ENCODE measurements at places on chromosomes 16 and 17. TPM values are rescaled to one million over a fixed set of nuclear protein-coding genes. Genes with fewer than 3 reads are reported as not detected.

DNA sequence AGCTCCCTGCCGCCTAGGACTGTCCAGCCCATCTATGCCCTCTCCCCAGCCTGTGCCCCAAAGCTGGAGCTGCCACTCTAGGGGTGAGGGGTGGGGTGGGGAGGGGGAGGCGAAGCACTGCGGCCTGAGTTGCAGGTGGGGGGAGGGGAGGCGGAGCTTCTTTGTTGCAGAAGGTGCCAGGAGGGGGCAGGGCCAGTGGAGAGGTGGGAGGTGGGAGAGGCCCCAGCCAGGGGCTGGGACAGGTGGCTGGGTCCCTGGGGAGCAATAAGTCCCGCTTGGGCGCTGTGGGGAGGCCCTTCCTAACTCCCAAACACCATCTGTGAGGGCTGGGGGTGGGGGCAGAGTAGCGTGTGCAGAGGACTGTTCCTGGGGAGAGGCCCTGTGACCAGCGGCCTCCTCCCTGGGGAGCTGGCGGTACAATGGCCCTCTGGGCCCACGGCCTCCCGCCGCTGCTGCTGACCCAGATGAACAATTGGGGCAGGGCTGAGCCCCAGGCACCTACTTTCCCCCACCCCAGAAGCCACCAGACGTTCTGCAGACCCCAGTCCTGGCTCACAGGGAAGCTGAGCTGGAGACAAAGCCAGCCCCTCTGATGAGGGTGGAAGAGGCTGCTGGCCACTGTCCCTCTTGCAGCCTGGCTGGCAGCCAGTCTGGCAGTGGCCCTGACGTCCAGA, 2.2 kb upstream of the NTN3 start:
- DNase-seq = peak; percentile 50

DNA sequence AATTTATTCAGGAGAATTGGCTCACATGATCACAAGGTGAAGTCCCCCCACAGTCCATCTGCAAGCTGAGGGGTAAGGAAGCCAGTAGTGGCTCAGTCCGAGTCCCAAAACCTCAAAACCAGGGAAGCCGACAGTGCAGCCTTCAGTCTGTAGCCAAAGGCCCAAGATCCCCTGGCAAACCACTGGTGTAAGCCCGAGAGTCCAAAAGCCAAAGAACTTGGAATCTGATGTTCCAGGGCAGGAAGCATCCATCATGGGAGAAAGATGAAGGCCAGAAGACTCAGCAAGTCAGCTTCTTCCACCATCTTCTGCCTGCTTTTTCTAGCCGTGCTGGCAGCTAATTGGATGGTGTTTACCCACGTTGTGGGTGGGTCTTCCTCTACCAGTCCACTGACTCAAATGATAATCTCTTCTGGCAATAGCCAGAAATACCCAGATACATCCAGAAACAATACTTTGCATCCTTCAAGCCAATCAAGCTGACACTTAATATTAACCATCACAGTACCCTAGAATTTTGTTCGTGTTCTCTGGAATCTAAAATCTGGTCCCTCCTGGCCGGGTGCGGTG, 40.4 kb downstream of the TMEM114 start:
- no peak for DNase-seq

The UBE2I gene
- 50.9 TPM for total RNA-seq

DNA sequence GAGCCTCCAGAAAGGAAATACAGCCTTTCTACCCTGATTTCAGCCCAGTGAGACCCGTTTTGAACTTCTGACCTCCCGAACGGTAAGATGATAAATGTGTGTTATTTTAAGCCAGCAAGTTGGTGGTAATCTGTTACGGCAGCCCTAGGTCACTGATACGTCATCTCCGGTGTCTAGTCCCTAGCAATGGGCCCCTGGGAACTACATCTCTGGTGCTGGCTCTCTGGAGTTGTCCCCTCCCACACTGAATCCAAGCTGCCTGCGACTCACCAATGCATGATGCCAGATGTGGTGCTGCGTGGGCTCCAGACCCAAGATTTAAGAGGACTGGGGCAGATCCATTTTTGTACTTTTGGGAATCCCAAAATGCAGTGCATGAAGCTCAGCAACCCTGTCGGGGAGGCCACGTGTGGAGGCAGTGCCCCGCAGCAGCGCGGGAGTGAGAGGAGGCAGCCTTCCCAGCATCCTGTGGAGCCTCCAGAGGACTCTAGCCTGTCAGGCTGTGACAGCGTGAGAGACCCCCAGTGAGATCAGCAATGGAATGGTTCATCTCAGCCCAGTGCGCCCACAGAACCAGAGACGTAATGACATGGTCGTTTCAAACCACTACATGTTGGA, 43.6 kb upstream of the USP7 start:
- DNase-seq = no peak

DNA sequence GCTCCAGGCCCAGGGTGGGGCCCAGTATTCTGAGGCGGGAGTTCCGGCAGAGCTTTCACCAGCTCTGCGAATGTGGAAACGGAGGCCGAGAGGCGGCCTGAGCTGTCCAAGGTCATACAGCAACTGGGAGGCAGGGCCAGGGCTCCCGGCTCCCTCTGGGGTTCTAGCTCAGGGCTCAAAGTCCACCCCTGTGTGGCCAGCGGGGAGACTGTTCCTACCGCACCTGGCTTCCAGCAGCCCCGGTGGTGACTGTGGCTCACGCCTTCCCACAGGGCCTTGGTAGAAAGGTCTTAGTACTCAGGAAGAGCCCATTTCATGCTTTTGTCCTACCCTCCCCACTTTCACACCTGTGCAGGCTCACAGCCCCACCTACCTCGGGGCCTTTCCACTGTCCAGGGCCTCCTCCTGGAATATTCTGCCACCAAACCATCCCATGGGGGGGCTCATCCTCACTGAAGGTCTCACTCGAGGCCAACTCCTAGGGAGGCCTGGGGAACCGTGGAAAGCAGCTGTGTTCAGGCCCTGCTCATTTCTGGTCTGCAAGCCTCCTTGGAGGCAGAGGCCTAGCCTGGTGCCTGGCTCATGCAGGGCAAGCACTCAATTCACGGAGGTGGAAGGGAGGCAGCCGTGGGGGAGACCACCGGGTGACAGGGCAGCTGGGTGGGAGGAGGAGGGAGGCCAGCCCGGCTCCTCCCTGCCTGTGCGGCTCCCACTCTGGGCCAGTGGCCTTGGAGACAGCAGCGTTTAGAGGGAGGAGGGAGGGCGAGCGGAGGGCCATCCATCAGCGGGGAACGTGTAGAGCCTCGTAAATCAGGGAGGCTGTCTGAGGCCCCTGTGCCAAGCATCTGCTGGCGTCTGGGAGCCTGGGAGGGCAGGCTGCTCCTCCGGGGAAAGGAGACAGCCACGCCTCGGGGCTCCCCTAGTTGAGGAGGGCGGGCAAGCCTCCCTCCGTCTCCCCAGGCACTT, 12.7 kb upstream of the DOC2B start:
- no peak for DNase-seq

DNA sequence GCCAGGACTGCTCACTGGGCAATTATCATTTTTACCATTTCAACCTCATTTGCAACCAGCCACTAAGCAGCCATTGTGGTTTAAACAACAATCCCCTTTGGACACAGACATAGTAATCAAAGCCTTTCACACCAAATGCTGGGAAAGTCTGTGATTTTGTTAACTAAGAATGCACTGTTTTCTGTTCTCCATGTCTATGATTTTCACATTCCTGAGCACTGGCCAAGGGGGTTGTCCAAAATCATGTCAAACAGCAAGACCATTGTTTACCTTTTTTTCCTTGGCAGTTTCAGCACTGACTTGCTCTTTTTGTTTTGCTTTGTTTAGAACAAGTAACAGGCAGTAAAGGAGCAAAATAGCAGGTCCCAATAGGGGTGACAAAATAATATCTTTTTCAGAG, 106.3 kb upstream of the SIAH1 start:
- DNase-seq = peak; percentile 81

DNA sequence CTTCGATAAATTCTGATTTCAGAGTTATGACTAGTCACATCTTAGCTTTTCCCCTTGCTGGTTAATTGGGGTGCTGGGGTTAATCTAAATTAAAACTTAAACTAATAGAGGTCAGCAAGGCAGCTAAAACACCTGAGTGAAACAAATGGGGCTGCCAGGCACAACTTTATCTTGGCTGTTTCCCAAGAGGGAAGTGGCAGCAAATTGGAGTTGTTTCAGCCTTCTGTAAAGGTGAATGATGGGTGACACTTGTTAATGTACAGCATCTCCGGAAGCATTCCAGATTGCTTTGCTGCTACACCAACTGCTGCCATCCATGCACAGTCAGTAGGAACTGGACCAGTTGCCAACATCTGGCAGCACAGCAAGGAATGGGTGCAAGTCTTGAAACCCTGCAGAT, 43.9 kb downstream of the AATF start:
- DNase-seq = no peak

DNA sequence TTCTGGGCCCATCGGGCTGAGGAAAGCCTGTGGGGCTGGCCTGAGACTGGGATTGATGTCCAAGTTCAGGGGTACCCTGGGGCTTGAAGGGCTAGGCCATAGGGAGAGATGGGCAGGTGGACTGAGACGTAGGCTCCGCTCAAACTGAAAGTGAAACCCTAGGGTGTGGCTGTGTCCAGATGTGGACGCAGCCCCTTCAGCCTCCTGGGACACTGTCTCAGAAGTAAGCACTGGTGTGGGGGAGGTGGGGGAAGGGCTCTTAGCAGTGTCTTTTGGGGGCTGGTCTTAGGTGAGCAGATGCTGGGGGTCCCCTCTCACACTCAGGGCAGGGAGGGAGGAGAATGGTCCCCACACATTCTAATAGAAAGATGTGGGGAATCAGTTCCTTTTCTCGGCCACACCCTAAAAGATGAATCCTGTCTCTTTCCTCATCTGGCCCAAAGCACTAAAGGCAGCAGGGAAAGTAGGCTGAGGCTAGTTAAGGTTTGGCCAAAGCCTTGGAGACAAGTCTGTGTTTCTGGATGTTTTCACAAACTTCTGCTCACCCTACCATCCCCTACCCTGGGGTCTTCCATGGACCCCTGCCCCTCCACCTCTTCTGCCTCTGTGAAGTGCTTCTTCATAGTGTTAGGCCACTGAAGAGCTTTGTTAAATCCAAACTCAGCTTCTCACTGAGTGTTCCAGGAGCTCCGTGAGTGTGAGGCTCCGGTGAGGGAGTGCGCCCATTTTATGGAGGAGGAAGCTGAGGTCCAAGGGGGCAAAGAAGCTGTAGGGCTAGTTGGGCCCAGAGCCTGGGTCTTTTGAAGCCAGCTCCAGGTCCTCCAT, 5.6 kb downstream of the FMNL1 start:
- DNase-seq = no peak

- no peak for DNase-seq
Observed at GRCh38 chr17:65362826-65363225, 198.6 kb downstream of the AXIN2 start.

- peak; percentile 99 for DNase-seq
Observed at GRCh38 chr17:51120739-51121619, at the start of gene SPAG9. TSS of gene SPAG9 (minus strand) at chr17:51120868. CDS start at chr17:51120656, 212 bp downstream.

DNA sequence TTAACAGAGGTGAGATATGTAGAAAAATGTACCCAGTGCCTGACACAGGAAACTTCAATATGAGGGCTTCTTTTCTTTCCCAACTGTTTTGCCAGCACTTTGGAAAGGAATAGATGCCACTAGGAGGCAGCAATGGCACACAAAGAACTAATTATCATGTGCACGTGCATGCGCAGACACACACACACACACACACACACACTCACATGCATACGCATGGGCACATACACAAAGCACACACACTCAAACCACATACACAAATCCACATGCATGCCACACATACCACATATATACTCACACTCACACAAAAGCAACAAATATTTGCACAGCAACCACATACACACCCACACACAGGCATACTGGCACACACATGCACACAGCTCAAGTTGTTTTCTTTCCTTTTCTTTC, 8.8 kb upstream of the CEP112 start:
- peak; percentile 69 for DNase-seq

GRCh38 chr17:50721194-50722010, 2.0 kb downstream of the LUC7L3 start:
- peak; percentile 24 for DNase-seq

- no peak for DNase-seq
Observed at GRCh38 chr16:77442078-77442477, 7.2 kb upstream of the ADAMTS18 start.

- no peak for DNase-seq
Observed at GRCh38 chr17:79818026-79818758, 21.0 kb downstream of the CBX4 start.

The KRT39 gene
- 1.8 TPM for total RNA-seq

GRCh38 chr16:27458258-27458657, 56.3 kb downstream of the IL21R start:
- peak; percentile 66 for DNase-seq

GRCh38 chr17:58605470-58605869, 86.4 kb downstream of the TEX14 start:
- no peak for DNase-seq

DNA sequence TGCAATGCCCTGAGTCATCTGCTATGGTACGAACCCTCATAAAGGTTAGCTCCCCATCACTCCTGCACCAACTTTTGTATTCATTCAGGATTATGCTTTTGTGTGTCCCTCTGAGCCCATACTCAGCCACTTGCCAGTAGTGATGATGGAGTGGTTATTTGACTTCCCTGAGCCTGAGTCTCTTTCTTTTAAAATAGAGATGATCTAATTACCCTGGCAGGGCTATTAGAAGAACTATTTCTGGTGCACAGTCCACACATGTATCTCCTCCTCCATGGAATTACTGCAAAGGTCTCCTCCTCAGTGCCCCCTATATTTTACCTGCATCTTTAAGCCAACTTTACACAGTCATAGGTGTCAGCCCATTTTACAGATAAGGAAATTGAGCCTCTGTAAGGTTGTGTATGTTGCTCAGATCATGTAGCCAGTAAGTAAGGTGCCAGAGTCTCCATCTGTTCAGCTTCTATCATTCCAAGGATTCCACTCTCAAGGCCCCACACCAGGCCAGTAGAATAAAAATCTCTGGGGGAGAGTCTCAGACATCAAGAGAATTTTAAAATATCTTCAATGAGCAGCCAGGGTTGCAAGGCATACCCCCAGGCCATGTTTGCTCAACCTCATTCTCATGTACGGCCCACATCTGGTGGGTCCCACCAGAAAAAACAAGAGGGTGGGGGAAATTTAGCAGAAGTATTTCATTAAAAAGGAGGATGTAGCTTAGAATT, 333.7 kb upstream of the HSBP1 start:
- DNase-seq = peak; percentile 4

DNA sequence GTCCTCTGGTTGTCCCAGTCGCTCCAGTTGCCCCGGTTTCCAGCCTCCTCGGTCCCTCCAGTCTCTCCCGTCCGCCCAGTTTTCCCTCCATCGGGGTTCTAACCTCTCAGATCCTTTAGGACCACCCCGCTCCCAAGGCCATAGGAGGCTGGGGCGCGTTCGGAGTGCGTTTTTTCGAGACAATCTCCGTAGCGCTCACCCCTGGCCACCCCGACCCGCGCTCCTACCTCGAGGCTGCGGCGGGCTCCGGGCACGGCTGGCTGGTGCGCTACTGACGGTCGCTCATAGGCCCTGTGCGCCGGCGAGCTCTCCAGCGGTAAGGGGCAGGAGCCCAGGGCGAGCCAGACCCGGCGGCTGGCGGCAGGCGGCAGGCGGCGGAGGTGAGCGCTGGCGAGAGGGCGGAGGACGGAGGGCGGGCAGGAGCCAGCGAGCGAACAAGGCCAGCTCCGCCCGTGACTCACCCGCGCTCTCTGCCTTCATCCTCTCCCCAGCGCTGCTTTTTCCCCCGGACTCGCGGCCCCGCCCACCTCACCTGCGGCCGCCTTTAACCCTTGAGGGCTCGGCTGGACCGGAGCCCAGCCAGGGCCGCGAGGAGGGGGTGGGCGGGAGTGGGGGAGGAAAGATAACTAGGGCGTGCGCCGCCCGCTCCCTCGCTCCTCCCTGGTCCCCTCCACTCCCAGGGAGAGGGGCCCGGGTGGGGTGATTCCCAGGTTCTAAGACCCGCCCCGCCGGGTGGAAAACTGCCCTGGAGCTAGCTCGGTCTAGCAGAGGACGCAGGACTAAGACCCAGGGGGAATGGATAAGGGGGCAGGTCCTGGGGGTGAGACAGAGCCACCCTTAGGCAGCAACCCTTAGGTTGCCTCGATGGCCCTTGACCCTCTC, at the start of gene SP6:
Gene SP6 (minus strand): TSS at position 472 of the 882 bp plus-strand sequence. CDS start 2,734 bp downstream, outside the sequence.
- DNase-seq = peak; percentile 43

The SECTM1 gene
- total RNA-seq = 12.6 TPM

The IL21R gene
- total RNA-seq = 0.82 TPM
